ENCODE measurements at places on chromosomes 2 and 18.

GRCh38 chr2:101811226-101812015 is 113.9 kb downstream of the MAP4K4 start:
- DNase-seq: no peak

GRCh38 chr2:53559302-53559966 is 208.2 kb upstream of the CHAC2 start:
- no peak for DNase-seq

GRCh38 chr2:235098269-235098668 is 146.5 kb downstream of the SH3BP4 start:
- DNase-seq: no peak

DNA sequence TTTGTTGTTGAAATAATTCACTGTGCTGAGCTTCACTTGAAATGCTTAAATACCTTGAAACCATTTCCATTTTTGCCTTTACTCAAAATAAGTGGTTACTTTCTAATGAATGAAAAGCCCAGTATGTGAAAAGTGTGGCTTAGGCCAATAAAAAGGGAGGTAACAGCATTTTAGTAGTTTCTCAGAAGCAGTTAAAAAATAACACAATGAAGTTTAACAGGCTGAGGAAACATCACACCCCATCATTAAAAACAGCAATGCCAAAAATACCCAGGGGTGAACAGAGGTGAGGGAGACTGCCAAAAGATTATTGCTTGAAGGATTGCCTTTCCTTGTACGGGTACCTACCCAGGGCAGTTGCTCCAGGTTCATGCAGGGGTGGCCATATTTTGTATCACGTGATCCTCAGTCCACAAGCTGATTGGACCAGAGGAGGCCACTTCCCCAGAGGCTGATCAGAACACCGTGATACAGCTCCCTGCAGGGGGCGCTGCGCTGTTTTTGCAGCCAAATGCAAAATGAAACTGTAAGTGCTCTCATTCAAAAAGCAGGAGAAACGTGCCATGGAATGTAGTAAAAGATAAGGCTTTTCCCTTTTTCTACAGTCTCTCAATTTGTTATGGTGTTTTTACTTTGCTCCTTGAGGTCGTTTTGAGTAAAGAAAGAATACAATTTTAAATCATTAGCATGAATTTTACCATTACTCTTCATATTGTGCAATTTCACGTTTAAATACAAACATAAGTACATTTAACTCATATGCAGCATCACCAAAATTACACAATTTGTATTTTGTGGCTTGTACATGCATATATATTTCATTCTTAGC is 70.2 kb upstream of the SH3BP4 start:
- DNase-seq: no peak

DNA sequence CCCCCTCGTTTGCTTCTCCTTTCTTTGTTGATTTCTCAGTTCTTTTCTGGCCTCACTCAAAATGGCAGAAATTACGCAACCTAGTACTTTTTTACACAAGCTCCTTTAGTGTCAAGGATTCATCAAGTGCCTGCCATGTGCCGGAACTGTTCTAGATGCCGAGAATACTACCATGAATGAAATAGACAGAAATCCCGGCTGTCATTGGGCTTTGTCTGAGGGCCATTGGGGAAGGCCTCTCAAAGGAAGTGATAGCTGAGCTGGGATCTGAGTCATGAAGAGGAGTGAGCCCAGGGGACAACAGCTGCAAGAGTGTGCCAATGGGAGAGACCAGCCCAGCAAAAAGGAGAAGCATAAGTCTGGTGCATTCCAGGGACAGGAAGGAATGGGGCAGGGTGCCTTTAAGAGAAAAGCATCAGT is 34.3 kb upstream of the PPP1CB start:
- no peak for DNase-seq

GRCh38 chr18:36212301-36213171 is 25.2 kb downstream of the MOCOS start:
- DNase-seq: no peak

DNA sequence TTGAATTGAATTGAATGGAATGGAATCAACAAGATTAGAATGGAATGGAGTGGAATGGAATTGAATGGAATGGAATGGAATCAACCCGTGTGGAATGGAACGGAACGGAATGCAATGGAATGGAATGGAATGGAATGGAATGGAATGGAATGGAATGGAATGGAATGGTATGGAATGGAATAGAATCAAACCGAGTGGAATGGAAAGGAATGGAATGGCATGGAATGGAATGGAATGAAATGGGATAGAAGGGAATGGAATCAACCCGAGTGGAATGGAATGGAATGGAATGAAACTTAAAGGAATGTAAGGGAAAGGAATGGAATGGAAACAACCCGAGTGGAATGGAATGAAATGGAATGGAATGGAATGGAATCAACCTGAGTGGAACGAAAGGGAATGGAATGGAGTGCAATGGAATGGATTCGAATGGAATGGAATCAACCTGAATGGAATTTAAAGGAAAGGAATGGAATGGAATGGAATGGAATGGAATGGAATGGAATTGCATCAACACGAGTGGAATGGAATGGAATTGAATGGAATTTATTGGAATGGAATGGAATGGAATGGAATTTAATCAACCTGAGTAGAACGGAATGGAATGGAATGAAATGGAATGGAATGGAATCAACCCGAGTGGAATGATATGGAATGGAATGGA is 1146.6 kb downstream of the RPIA start:
- DNase-seq: no peak

DNA sequence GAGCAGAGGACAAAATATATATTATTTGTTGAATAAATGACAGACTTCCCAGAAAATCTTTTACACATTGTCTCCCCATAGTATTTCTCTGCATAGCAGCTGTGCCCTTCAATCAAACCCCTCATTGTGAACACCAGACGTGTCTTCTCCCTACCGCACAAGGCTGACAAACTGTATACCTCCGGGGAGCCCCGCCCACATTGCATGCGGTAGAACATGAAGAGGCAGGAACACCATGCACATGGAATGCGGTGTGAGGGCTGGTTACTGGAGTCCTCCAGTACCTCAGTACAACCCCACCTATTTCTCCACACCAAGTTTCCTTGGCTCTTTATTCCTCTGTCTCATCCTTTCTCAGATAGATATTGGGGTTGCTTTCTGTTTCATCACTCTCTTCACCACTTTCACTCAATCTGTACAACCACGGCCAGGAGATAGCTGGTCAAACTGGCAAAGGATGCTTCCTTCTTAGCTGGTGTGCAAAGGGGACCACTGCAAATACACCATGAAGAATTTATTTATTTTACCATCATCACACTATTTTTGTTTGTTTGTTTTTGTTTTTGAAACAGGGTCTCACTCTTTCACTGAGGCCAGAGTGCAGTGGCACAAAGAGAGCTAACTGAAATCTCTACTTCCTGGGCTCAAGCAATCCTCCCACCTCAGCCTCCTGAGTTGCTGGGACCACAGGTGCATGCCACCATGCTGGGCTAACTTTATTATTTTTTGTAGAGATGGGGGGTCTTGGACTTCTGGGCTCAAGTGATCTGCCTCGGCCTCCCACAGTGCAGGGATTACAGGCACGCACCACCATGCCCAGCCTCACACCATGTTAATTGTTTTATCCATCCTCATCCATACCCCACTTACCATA is 2.3 kb upstream of the NBAS start:
- no peak for DNase-seq

GRCh38 chr2:29006980-29007301 is 25.8 kb downstream of the TOGARAM2 start:
- no peak for DNase-seq

- DNase-seq: no peak
Observed at GRCh38 chr2:43293744-43294695, 67.6 kb upstream of the ZFP36L2 start.

- DNase-seq: no peak
Observed at GRCh38 chr2:138503087-138503442, 1.5 kb downstream of the SPOPL start.

DNA sequence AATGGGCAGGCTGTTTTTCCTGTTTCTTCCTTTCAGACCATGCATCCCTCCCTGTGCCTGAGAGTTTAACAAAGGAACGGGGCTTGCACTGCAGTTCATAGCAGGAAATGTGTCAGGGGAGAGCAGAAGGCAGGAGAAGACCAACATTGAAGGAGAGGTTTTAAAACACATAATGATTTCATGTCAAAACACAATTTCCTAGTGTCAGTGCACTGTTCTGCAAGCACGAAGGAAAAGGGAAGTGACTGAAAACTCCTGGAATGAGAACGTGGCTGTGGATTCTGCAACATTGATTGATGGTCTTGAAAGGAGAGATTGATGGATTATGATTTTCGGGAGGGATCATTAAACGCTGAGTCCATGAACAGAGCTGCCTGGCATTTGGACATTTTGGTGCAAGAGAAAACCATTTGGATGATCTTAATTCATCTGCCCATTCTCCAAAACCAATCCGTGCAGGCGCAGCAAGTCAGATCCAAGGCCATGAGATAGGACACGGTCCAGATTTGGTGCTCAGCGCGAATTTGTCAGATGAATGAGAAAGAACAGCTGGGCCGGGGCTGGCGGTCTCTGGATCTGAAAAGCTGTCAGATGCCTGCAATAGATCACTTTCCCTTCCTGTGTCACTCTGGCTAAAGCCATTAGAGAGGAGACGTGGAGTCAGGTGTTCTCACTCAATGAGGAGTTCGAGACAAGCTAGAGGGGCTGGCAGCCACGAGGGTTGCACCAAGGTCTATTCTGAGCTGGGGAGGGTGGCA is 38.4 kb downstream of the C1QL2 start:
- DNase-seq: no peak

DNA sequence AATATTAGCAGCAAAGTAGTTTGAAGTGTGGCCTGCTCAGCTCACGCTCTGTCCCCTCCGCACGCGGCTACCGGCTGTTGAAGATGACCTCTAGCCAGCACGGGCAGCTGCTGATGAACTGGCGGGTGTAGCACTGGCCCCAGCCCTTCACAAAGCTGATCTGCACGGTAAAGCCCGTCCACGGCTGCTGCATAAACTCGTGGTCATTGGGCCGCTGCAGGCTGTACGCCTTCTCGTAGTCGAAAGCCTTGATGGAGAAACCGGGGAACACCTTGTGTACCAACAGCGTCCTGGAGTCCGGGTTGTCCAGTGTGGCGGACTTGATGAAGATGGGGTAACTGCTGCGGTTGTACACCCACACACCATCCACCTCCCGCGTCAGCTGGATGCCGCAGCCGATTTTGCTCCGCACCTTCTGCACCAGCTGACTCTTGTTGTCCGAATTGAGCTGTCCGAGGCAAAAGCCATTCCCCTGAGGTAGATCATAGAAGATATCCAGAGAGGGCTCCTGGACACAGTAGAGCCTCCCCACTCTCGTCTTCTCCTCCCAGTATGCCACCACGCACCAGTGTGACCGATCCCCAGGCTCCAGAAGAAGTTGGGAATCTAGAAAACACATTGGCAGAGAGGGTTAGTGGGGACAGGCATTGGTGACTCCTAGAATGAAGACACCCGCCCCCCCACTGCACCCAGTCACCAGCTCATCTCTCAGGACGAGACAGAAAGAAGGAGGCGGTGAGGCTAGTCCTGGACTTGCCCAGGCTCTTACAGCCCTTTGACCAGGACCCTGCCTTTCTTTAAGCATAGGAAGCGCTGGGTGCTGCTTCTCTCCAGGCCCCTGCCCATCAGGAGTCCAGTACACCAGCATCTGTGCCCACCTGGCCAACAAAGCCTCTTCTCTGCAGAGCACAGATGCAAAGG is 29.2 kb downstream of the SMAD7 start:
- no peak for DNase-seq

- DNase-seq: no peak
Observed at GRCh38 chr2:1509271-1510065, 96.2 kb downstream of the TPO start.

GRCh38 chr2:110688594-110689091 is 10.8 kb upstream of the BUB1 start:
- DNase-seq: no peak

DNA sequence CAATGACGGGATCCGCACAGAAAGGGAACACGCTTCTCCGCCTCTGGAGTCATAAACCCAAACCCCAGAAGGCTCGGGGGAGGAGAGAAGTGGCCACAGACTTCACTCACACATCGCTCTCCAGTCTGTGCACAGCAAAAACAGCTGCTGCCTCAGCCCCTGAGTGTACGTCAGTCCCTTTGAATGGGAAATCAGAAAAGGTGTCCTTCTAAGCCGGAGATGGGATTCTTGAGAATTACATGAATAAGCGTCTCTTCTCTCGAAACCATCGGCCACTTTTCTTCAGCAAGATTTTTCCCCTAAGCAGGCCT is 78.3 kb downstream of the PDCL3 start:
- DNase-seq: no peak

- no peak for DNase-seq
Observed at GRCh38 chr2:221103930-221104329, 468.2 kb downstream of the EPHA4 start.

- no peak for DNase-seq
Observed at GRCh38 chr18:69674292-69674877, 273.3 kb downstream of the CD226 start.
